ENCODE measurements at places on chromosomes 3 and 15. TPM values are rescaled to one million over a fixed set of nuclear protein-coding genes. Genes with fewer than 3 reads are reported as not detected.

GRCh38 chr3:126551839-126552687, 6.7 kb downstream of the C3orf22 start:
- no peak for DNase-seq

DNA sequence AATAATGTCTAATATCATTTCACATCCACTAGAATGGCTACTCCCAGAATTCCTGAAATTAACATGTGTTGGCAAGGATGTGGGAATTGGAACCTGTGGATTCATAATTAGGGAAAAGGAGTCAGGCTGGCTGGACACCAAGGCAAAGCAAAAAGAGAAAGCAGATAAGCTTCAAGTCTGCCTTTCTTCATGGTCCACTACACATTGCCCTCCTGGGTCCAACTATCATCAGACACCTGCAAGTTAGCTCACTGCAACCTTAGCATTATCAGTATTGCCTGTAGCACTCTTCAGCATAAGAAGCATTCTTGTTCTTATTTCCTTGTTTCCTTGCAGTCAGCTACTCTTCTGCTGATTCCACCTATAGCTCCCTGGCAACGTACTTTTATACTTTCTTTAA, 124.3 kb downstream of the ZNF280D start:
- no peak for DNase-seq

DNA sequence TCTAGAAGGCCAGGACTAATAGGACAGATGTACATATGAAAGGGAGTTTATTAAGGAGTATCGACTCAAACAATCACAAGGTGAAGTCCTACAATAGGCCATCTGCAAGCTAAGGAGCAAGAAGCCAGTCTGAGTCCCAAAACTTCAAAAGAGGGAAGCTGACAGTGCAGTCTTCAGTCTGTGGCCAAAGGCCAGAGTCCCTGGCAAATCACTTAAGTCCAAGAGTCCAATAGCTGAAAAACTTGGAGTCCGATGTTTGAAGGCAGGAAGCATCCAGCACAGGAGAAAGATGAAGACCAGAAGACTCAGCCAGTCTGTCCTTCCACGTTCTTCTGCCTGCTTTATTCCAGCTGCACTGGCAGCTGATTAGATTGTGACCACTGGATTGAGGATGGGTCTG, 11.1 kb upstream of the CELF6 start:
- no peak for DNase-seq

GRCh38 chr15:100125401-100126191, 216.2 kb downstream of the ADAMTS17 start:
- no peak for DNase-seq

The CPN2 gene
- total RNA-seq: not detected

Measured in fibroblast of the aortic adventitia (primary cell).